Neural crest cell (in vitro differentiated cells): ENCODE measurements at places on chromosomes 16 and 17. TPM values are rescaled to one million over a fixed set of nuclear protein-coding genes. Genes with fewer than 3 reads are reported as not detected.

The SPATA32 gene
- total RNA-seq: 0.23 and 0.25 TPM in 2 replicates

The TNFRSF17 gene
- total RNA-seq: not detected in 2 replicates

The HEATR9 gene
- not detected in 2 replicates for total RNA-seq

The HOXB6 gene
- 9.6 and 11.5 TPM in 2 replicates for total RNA-seq

The CES1 gene
- 0.58 TPM in 1 of 2 replicates, not detected in the other for total RNA-seq

The DYNLRB2 gene
- total RNA-seq: not detected in 2 replicates

The PIK3R5 gene
- 0.52 and 1.4 TPM in 2 replicates for total RNA-seq

The KSR1 gene
- 27.8 and 28.0 TPM in 2 replicates for total RNA-seq
